ENCODE measurements at places on chromosomes 16 and 17.

DNA sequence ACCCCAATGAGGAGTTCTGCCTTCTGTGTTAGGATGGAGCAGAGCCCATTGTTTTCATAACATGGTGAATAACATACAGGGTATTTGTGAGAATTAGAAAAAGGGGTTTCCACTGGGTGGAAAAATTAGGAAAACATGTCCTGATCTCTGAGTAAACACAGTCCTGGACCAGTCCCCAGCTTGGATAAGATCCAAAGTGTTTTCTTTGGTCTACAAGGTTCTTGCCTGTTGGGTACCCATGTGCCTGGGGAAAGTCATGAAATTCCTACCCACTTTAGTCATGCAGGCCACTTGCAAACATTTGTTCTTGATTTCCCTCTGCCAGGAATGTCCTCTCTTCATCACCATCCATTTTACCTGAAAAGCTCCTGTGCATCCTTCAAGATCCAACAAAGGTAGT lies 164.8 kb upstream of the DYNLRB2 start:
- no peak for DNase-seq

GRCh38 chr16:66933776-66934137 lies 445 bp downstream of the CIAO2B start:
- no peak for DNase-seq

- no peak for DNase-seq
Measured at GRCh38 chr17:43430936-43431713, 32.3 kb downstream of the ARL4D start.

- peak; percentile 81 for DNase-seq
Measured at GRCh38 chr17:79406316-79406715, 204.5 kb downstream of the RBFOX3 start.

DNA sequence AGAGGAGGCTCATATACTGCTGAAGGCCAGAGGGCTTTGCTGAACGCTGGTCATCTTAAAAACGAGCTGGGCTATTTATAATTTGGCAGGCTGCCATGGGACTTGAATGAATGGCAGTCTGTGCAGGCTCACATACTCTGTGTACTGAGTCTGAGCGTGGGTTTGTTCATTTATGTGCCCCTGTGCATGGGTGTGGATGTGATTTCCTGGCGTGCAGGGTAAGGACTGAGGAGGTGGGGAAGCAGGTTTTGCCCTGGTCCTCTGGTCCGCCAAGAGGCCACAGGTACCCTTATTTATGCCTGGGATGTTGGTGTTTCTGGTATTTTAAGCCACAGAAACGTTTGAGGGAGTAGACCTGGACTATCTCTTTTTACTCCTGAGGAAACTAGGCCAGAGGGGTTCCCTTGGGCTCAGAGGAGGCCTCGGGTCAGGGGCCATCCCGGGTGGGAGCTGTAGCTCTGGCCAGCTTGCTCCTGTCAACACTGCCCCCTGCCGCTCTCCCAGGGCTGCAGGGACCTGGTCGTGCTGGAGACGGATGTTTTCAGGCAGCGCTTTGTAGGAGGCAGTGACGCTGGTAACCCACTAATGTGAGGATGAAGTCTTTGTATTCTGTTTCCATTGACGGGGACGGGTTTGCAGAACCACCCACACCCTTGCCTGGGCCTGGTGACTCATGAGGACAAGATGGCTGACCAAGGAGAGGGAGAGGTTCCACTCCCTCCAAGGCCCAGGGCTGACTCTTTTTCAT lies 184.4 kb downstream of the MSI2 start:
- peak; percentile 22 for DNase-seq

- DNase-seq, result no peak
Measured at GRCh38 chr17:39218906-39219305, 6.8 kb downstream of the STAC2 start.

GRCh38 chr16:55326261-55327092 lies 2.5 kb downstream of the IRX6 start:
- DNase-seq, result no peak

- DNase-seq, result peak; percentile 21
Measured at GRCh38 chr17:48261297-48261880, 153.8 kb downstream of the SNX11 start.

DNA sequence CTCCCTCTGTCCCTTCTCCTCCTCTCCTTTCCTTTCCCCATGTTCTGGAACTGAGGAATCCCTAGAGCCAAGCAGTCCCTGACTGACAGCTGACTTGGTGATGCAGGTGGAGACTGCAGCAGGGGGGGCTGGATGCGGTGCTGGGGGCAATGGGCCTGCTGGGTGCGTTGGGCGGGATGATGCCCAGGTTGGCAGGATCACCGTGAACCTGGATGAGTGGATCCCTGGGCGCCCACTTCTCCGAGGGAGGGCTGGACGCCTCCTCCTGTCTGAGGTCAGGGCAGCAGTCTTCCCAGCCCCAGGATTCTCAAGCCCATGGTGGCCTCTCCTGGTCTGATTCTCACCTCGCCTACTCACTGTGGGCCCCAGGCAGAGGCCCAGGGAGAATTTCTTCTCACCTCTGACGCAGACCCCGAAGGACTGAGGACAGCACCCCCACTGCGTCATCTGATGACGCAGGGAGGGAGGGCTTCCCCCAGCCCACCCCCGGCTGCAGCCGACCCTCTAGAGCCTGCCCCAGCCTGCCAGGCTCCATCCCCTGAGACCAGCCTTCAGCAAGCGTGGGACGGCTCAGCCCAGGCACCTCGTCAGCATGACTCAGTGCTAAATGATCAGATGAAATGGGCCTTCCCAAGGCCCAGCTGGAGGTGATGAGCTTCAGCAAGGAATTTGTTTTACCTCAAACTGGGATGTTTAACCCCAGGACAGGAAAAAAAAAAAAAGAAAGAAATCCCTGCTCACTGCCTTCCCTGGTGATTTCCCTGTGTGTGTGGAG lies 188.0 kb upstream of the TNRC6C start:
- no peak for DNase-seq

GRCh38 chr16:1979271-1980029 lies 1.8 kb downstream of the NOXO1 start:
- DNase-seq, result peak; percentile 60

GRCh38 chr16:89020068-89020924 lies 43.3 kb upstream of the CBFA2T3 start:
- no peak for DNase-seq

DNA sequence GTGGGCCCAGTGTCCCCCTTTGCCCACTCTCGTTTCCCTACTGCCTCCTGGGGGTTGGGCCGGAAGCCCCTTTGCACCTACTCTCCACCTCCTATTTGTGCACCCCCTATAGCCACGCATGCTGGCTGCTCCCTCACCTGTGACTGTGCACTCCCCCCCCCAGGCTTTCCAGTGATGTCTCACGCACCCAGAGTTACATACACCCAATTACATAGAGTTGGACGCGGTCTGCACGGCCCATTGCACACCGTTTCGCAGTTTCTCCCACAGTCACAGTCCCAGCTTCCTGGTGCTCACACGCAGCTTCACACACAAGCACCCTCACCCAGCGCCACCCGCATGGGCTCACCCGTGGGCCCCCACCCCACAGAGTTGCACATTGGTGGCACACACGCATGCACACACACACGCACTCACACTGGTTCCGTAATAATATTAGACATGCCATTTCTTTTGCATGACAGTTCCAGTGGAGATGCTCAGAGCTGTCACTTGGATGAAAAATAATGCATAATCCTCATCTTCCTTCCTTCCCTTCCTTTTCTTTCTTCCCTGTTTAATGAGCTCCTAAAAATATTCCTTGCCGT lies 21.5 kb upstream of the C1QL1 start:
- no peak for DNase-seq

- no peak for DNase-seq
Measured at GRCh38 chr16:27313422-27314160, at the start of gene IL4R. TSS of gene IL4R (plus strand) at chr16:27313974. CDS start at chr16:27340204, 26,230 bp downstream.

DNA sequence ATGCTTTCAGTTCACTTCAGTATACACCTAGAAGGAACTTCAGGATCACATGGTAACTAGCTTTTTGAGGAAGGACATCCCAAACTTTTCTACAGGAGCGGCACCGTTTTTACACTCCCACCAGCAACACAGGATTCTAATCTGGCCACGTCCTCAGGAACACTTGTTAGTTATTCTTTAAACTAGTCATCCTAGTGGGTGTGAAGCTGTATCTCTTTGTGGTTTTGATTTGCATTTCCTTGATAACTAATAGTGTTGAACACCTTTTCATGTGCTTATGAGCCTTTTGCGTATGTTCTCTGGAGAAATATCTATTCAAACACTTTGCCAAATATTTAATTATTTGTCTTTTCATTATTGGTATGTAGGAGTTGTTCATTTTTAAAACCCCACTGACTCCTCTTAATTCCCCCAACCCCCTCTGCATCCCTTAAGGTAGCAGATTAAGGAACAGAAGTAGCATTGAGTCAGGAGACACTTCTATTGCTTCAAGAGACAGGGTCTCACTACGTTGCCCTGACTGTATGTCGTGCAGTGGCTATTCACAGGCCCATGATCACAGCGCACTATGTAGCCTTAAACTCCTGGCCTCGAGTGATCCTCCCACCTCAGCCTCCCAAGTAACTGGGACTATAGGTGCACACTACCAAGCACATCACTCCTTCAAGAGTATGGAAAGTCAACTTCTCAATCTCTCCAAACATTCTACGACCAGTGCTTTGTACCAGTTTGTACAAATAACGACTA lies 25.4 kb downstream of the YWHAE start:
- DNase-seq, result no peak

- DNase-seq, result no peak
Measured at GRCh38 chr16:11134722-11135463, 121.1 kb downstream of the SOCS1 start.

DNA sequence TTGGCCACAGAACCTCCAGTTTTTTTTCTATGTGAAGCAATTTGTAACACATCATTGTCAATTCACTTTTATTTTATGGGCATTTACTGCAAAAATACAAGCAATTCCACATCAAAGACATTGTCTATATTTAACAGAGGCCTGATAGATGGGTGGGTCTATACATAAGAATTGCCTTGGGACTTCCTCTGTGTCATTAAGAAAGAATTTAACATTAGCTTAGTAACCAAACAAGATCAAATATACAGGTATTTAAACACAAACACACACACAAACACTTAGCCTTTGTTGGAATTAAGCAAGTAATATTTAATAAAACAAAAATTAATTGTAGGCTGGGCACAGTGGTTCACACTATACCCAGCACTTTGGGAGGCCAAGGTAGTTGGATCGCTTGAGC lies 4.3 kb upstream of the PITPNC1 start:
- no peak for DNase-seq

DNA sequence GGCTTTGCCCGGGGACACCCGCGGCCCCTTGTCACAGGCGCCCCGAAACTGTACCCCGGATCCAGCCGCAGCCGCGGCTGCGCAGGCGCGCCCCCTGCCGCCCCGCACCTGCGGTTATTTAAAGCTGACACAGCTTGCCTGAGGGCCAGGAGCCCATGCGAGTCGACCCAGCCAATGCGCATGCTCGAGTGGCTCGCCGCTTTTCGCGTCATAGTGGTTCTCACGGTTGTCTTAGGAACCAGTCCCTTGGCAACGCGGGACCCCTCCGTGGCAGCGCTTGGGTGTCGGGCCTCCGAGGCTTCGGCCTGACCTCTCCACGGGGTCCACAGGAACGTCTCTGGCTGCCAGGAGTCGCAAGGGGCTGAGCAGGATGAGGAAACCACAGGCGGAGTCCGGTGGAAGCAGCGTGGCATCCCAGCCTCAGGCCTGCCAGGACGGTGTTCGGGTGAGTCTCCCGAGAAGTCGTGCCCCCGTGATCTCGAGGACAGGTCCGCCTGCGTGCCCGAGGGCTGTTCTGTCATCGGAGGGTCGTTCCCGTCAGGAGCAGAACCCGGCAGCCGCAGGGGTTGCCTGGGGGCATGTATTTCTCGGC lies 716.9 kb downstream of the KCNJ18 start:
- DNase-seq, result no peak

DNA sequence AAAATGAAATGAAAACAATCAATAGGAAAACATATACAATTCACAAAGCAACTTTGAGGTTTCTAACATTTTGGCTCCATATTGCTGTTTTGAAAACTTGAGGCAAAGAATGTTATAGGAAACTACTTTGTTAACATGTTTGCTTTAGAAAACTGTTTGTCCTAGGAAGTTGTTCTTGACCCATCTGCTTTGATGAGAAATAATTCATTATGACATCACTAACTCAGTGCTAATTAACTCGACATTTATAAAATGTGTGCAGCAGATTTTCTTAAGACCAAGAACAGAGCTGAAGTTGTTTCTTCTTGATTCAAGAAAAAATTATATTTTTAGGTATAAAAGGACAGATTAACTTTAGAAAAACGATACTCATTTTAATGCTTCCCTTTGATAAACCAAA lies 94.7 kb downstream of the SOX9 start:
- no peak for DNase-seq

DNA sequence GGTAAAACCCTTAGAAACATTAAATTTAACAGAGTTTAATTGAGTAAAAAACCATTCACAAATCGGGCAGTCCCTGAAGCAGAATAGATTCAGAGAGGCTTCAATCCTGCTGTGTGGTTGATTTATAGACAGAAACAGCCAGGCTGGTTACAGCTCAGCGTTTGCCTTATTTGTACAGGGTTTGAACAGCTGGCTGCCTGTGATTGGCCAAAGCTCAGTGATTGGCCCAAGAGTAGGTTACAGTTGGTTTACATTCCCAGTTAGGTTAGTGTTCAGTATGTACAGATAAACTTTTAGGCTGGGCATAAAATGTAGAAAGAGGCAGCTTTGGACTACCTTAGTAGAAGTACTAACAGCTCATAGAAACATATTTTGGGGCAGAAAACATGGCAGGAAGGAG lies 210.4 kb upstream of the ELAC2 start:
- no peak for DNase-seq

DNA sequence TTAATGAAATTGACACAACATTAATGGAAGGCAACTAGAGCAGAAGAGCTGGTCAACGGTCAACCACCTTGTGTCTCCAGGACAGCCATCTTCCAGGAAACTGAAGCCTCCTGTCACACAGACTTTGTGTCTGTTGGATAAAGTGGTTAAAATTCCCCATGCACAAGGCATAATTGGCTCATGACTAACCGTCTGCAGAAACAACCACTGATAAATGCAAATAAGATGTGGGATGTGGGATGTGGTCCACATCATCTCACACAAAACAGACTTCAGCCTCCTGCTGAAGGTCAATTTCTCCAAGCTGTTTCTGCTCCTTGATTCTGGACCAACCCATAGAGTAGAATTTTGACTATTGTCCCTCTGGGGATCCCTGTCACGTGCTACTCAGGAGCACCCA lies 26.9 kb upstream of the XYLT1 start:
- DNase-seq, result no peak

- peak; percentile 29 for DNase-seq
Measured at GRCh38 chr17:9240659-9241370, 219.5 kb downstream of the NTN1 start.
